ENCODE measurements at places on chromosomes 11 and 22.
A peak's percentile ranks its signal among the peaks of the same experiment; 100 is the strongest.

GRCh38 chr11:105034813-105035620, at the start of gene CASP1:
CASP1 (minus strand) TSS chr11:105035144; CDS start chr11:105035113, 31 bp downstream.
- DNase-seq = peak; percentile 64

DNA sequence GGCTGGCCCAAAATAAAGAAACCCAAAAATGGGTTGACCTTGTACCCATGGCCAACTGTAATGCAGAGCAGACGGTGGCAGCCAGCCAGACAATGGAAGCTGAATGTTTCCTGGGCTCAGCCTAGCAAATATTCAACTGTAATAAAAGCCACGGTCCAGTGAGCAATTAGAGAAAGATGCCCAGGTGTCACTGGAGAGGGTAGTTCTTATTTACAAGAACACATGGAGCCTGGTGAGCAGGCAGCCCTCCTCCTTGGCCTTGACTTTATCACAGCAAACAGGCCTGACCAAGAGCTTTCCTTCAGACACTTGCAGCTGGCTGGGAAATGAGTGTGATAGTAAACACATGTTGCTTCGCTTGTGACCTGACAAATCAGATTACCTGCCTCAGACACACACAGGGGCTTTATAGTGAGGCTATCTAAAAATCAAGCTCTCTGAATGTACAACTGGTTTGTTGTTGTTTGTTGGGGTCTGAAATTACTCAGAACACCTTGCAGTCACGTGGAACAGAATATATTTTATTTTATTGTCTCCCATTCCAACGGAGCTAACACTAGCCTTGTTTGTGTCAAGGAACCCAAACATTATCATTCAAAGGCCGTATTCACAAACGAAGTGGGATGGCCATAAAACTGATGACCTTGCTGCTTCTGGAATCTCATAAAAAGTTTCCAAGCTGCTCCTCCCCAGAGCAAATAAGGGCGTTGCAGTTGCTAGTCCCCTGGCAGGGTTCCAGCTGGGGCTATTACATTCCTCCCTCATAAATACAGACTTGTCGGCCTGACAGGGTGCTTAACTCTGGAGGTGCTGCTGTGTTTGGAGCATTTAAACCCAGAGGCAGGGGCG, 161.1 kb downstream of the BBOX1 start:
- peak; percentile 75 for DNase-seq

GRCh38 chr11:116701876-116702275, 70.9 kb downstream of the BUD13 start:
- no peak for DNase-seq

- DNase-seq = no peak
Measured at GRCh38 chr11:97157221-97157740, 767.5 kb downstream of the JRKL start.

DNA sequence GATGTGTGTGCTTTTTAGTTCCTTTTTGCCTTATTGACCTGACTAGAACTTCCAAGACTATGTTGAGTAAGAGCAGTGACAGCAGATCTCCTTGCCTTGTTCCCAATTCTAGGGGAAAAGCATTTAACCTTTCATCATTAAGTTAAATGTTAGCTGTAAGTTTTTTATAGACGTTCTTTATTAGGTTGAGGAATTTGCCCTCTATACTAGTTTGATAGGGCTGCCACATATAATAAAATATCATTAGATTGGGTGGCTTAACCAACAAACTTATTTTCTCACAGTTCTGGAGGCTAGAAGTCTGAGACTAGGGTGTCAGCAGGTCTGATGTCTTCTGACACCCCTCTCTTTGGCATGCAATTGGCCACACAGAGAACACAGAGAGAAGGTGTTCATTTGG, 32.6 kb upstream of the B3GNT6 start:
- no peak for DNase-seq

- no peak for DNase-seq
Measured at GRCh38 chr11:69400140-69400539, 81.3 kb upstream of the LINC01488 start.

DNA sequence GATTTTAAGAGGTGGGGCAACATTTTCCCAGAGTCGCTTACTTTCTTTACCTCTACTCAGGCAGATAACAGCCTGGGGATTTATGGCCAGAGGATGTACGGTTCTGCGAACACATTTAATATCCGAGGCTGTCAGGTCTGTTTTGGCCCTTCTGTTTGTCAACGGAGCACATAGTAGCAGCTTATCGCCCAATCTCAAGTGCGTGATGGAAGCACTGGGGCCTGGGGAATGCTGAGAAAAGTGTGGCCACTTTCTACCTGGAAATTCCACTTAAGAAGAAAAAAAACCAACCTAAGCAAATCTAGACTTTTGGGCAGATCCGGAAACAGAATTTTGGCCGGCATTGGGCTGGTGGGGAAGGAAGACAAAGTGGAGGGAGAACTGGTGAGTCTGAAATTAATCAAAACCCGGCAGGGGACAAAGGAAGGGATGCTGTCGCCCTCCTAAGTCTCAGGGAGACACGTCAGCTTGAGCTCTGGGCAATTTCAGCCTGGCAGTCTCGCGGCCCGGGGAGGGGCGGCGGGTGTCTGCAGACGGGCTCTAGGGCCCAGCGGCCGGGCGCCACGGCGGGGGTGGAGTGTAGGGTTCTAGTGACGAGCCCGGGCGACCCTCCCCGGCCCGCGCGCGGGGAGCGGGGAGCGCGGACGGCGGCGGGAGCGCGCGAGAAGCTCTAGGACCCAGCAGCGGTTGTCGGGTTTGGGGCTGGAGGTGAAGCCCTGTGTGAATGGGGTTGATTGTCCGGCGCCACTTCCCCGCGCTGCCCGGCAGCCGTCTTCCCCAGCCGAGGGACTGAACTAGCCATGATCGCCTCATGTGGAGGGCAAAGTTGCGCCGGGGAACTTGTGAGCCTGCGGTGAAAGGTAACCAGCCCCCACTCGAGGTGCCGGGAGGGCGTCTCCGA, at the start of gene AMOTL1:
Gene AMOTL1 (plus strand): TSS at position 656 of the 901 bp plus-strand sequence. CDS start 156 bp downstream, at position 812.
- DNase-seq = peak; percentile 87

- no peak for DNase-seq
Measured at GRCh38 chr11:120196826-120197225, 14.0 kb upstream of the OAF start.

DNA sequence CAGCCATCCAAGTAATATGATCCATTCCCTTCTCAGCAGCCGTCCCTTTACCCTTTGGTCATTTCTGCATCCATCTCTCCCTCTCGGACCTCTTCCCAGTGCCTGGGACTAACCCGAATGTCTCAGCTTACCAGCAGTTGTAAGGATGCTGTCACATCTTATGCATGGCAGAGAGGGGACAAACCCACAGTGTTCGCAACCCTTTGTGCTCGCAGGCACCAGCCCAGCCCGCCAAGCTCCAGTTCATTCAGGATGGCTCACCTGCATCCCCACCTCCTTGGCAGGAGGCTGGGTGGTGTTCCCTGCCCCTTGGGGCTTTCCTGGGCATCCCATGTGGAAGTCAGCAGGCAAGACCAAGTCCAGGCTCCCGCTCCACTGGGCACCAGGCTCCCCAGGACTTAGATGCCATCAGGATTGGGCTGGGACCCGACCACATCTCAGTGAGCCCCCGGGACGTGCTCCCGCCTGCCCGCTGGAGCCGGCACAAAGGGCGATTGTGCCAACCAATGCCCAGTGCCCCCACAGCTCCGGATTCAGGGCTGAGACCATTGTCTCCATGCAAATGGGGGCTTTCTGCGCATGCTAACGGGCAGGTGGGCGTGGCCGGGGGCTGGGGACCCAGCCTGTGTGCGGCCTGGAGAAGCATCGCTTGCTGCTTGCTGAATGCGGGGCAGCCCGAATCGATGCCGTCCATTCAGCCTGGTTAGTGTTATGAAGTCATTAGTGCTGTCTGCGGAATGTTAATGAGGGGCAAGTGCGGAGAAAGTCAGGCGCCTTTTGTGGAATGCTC, 108.6 kb downstream of the KCNQ1OT1 start:
- no peak for DNase-seq

DNA sequence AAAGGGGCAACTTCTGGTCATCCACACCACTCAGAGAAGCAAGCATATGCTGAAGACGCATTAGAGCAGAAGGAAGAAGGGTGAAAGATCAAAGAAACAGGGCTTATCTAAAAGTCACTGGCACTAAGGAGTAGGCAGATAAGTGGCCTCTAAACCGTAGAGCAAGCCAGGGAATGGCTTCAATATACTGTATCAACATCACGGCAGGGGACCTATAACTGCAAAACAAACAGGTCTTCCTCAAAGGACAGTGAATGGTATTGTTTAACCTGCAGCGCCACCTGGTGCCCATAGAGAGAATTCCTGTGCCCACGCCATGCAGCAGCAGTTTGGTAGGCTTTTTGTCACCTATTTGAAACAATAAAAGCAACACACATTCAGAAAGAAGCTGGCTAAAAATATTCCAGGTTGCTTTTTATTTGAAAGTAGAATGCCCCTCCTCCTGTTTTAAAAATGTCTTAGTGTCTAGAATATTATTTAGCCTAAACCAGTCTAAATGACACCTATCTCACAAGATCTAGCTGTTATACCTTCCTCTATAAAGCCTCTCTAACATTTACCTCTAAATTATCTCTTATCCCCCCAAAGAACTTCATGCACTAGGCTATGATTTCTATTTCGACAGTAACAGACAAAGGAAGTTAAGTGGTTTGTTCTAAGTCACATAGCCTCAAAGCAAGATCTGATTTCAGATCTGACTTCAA, 21.8 kb downstream of the SNX19 start:
- DNase-seq = peak; percentile 61

Data from LHCN-M2 (cell line).